ENCODE measurements at places on chromosomes 12 and 14. TPM values are rescaled to one million over a fixed set of nuclear protein-coding genes. Genes with fewer than 3 reads are reported as not detected.

Gene LHX5
- not detected for total RNA-seq

Gene TEDC1
- total RNA-seq, result 7.5 TPM

Gene CLEC4C
- total RNA-seq, result not detected

Gene OVCH1
- total RNA-seq, result not detected

Gene TAS2R7
- 0.42 TPM for total RNA-seq

Gene MYF5
- total RNA-seq, result not detected

Gene LTB4R
- total RNA-seq, result 2.1 TPM

Gene PRIMA1
- total RNA-seq, result not detected

Gene TSPAN11
- total RNA-seq, result 0.33 TPM

Gene MAP1LC3B2
- not detected for total RNA-seq

DNA sequence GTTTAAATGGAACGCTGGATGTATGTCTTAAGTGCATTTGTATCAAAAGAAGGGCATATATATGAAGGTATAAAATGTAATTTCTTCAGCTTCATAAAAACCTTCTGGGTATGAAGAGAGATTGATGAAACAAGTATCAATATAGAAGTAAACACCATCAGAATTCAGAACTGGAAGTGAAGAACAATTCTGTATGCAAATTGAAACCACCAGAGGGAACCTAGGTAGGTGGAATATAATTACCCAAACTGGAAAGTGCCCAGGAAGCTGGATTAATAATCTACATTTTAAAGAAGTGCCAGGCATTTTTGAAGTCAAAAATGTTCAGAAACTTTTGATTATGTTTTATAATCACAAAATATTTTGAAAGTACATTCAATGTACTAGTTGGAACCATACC is 336.2 kb upstream of the GARIN6 start:
- no peak overlapping the region for H3K4me3 ChIP-seq
- no peaks in the 10 kb centered on the region for H3K36me3 ChIP-seq
- no peaks in the 10 kb centered on the region for H3K4me1 ChIP-seq
- no peaks in the 10 kb centered on the region for H3K27me3 ChIP-seq
- no peak overlapping the region for H3K27ac ChIP-seq

- H3K27me3 ChIP-seq, result no peaks in the 10 kb centered on the region
- DNase-seq, result no peak
- peak overlapping the region; percentile 50 for H3K4me3 ChIP-seq
- peak overlapping the region; percentile 97 for H3K27ac ChIP-seq
- H3K36me3 ChIP-seq, result no peaks in the 10 kb centered on the region
- peaks cover 18% of the 10 kb centered on the region for H3K4me1 ChIP-seq
Measured at GRCh38 chr14:104724981-104725771, 1.1 kb downstream of the ADSS1 start.

DNA sequence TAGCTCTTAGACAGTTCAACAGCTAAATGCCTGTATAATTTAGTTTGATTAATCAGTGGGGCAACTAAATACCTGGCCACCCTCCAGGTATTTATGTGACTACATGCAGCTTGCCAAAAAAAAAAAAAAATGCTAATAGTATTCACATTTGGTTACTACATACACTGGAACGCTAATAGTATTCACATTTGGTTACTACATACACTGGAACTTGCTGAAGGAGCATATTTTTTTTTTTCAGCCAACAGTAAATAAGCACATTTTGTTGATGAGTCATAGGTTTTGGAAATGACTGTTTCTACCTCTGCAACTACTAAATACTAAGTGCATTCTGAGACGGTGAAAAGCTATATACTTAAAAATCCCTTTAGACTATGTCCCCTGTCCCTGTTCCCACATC is 1172.3 kb downstream of the LRFN5 start:
- H3K4me3 ChIP-seq, result no peak overlapping the region
- H3K27me3 ChIP-seq, result no peaks in the 10 kb centered on the region
- H3K4me1 ChIP-seq, result no peaks in the 10 kb centered on the region
- H3K27ac ChIP-seq, result no peak overlapping the region

GRCh38 chr12:9260931-9261330 is 52.7 kb upstream of the PZP start:
- no peaks in the 10 kb centered on the region for H3K4me1 ChIP-seq
- H3K27ac ChIP-seq, result no peak overlapping the region
- no peak for DNase-seq
- H3K36me3 ChIP-seq, result no peaks in the 10 kb centered on the region
- H3K4me3 ChIP-seq, result no peak overlapping the region
- H3K27me3 ChIP-seq, result no peaks in the 10 kb centered on the region

- H3K27me3 ChIP-seq, result no peaks in the 10 kb centered on the region
- no peak overlapping the region for H3K27ac ChIP-seq
- no peak for DNase-seq
- peak overlapping the region; percentile 6 for H3K4me3 ChIP-seq
Measured at GRCh38 chr12:65881348-65881961, 57.2 kb downstream of the HMGA2 start.

- no peaks in the 10 kb centered on the region for H3K27me3 ChIP-seq
- no peaks in the 10 kb centered on the region for H3K36me3 ChIP-seq
- H3K4me3 ChIP-seq, result no peak overlapping the region
- no peak overlapping the region for H3K27ac ChIP-seq
- DNase-seq, result no peak
Measured at GRCh38 chr12:64110864-64111263, 111.2 kb downstream of the KICS2 start.

GRCh38 chr12:38878986-38879385 is 26.4 kb downstream of the CPNE8 start:
- H3K36me3 ChIP-seq, result no peaks in the 10 kb centered on the region
- no peak overlapping the region for H3K4me3 ChIP-seq
- no peak overlapping the region for H3K27ac ChIP-seq
- H3K27me3 ChIP-seq, result no peaks in the 10 kb centered on the region
- no peak for DNase-seq
- H3K4me1 ChIP-seq, result peaks cover 22% of the 10 kb centered on the region

DNA sequence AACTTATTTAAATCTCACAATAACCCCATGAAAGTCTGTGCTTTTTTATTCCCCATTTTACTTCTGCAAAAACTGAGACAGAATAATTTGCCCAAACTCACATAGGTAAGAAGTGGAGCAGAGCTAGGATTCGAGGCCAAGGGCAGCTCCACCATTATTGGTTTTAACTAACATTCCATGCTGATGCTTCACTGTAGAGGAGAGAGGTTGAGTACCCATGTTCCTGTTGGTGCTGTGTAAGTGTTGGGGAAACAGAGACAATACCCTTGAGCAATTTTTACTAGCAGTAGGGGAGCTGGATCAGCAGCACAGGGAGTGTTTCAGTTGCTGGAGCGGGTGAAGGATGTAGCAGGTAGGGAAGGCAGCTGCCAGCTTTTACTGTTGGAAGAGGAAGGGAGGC is 21.1 kb downstream of the RASSF8 start:
- no peak overlapping the region for H3K4me3 ChIP-seq
- no peaks in the 10 kb centered on the region for H3K36me3 ChIP-seq
- H3K4me1 ChIP-seq, result peaks cover 3% of the 10 kb centered on the region
- H3K27me3 ChIP-seq, result no peaks in the 10 kb centered on the region
- no peak for DNase-seq

DNA sequence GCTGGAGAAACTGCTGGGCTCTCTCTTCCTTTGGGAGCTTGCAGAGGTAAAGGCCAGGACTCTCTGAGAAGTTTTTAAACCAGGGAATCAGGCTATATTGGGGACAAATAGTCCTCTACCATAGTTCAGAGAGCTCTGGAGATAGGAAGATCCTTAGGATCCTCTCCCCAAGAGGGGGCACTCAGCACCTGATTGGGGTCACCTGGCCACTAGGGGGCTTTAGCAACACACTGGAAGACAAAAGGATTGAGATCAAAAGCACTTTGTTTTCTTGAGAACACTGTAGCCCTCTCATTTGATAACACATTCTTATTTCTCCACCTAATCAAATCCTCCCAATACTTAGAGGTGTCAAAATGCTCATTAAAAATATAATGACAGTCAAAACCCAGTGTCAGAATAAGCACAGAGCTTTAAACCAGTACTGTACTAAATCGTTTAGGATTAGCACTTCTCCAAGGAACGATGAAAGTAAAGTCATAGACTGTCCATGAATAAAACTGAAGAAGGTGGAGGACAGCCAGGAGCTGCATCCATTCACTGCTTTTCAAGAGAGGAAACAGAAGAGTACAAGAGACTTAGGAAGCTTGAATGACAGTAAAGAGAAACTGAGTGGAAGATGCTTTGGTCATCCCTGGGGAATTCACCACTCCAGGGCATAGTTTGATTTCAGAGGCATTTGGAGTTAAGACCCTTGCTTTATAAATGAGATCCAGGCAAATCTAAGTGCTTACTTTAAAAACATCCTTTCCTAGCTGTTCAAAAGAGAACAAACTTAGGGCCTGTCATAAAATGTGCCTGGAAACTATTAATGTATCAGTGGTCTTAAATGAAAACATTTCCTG is 26.5 kb downstream of the BMP4 start:
- H3K4me3 ChIP-seq, result no peak overlapping the region
- H3K36me3 ChIP-seq, result no peaks in the 10 kb centered on the region

GRCh38 chr12:130966443-130967030 is 12.8 kb downstream of the ADGRD1 start:
- peak; percentile 2 for DNase-seq
- no peaks in the 10 kb centered on the region for H3K27me3 ChIP-seq
- no peak overlapping the region for H3K4me3 ChIP-seq
- H3K36me3 ChIP-seq, result no peaks in the 10 kb centered on the region
- H3K4me1 ChIP-seq, result no peaks in the 10 kb centered on the region

GRCh38 chr12:122081083-122081696 is 2.6 kb downstream of the MLXIP start:
- H3K27ac ChIP-seq, result peak overlapping the region; percentile 49
- peaks cover 3% of the 10 kb centered on the region for H3K36me3 ChIP-seq
- peaks cover 6% of the 10 kb centered on the region for H3K4me1 ChIP-seq

- no peaks in the 10 kb centered on the region for H3K4me1 ChIP-seq
- no peaks in the 10 kb centered on the region for H3K27me3 ChIP-seq
- no peak overlapping the region for H3K4me3 ChIP-seq
- no peak for DNase-seq
- H3K36me3 ChIP-seq, result no peaks in the 10 kb centered on the region
Measured at GRCh38 chr14:23119363-23120327, 590 bp upstream of the CEBPE start.

- DNase-seq, result no peak
- H3K4me3 ChIP-seq, result no peak overlapping the region
- H3K27me3 ChIP-seq, result no peaks in the 10 kb centered on the region
- H3K27ac ChIP-seq, result no peak overlapping the region
- peaks cover 2% of the 10 kb centered on the region for H3K4me1 ChIP-seq
Measured at GRCh38 chr12:113427882-113428281, 5.7 kb downstream of the SDSL start.

GRCh38 chr12:124002021-124002644 is 29.1 kb downstream of the ZNF664 start:
- H3K27me3 ChIP-seq, result no peaks in the 10 kb centered on the region
- H3K4me1 ChIP-seq, result peaks cover 9% of the 10 kb centered on the region
- peaks cover 8% of the 10 kb centered on the region for H3K36me3 ChIP-seq

DNA sequence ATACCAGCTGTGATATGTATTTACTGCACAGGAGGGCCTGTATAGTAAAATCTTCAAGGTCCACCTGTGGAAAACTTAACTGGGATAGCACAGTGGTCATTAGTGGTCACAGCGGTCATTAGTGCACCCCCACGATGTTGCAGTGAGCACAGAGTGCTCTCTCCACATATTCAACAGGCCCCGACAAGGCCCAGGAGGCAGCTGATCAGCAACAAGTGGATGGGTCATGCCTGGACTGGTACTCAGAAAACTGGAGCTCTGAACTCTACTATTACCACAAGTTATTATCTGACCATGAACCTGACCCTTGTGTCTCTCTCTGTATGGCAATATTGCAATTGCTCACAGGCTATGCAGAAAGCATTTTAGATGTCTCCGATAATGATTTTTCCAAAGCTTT is 129.5 kb downstream of the SLC35F4 start:
- DNase-seq, result no peak
- H3K36me3 ChIP-seq, result no peaks in the 10 kb centered on the region
- no peak overlapping the region for H3K4me3 ChIP-seq
- H3K27ac ChIP-seq, result no peak overlapping the region
- H3K4me1 ChIP-seq, result no peaks in the 10 kb centered on the region
